ENCODE measurements at places on chromosomes 16 and 17.

DNA sequence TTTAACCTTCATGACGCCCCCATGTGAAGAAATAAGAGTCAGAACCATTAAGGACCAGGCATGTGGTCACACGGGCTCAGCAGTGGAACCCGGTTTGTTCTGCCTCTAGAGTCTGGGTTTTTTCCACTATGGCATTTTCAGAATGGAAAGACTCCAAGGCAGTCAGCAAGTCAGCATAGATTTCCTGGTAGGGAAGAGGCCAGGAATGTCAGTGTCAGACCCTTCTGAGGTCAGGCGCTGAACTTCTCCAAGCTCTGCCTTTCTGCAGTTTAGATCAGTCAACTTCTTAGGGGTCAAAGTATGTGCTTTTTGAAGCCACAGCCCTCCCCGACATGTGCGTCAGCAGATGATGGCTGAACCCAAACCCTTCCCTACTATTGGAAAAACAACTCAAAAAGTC lies 3.9 kb downstream of the SSTR2 start:
- no peak for DNase-seq

- DNase-seq: peak; percentile 94
These were observed 15.3 kb upstream of the TRIM37 start for GRCh38 chr17:59121901-59122480.

DNA sequence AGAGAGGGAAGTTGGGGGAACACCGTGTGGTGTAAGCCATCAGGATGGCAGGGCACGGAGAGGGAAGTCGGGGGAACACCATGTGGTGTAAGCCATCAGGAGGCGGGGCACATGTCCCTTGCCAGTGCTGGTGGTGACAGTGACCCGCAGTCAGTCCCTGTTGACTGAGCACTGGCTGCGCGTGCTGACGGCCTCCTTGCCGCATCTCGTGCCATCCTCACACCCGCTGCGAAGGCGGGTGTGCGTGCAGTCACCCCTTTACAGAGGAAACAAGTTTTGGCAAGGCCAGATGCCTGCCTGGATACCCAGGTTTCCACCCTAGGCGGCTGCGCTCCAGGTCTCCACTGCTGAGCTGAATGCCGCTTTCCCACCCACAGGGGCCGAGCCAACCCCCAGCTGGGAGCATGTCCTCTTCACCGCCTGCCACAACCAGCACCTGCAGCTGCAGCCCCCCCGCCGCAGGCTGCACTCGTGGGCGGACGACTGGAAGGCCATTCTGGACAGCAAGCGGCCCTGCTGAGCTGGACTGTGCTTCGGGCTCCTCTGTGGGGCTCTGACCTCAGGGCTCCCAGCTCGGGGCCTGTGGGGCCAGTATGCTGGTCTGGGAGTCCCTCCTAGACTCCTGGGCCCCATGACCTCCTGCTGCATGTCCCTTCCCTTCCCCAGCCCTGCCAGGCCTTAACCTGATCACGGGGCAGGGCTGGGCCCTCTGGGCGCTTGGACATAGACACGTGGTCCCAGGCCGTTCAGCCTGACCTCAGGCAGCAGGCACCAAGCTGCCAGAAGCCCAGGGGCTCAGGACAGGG lies 43.5 kb downstream of the NT5M start:
- DNase-seq: no peak

DNA sequence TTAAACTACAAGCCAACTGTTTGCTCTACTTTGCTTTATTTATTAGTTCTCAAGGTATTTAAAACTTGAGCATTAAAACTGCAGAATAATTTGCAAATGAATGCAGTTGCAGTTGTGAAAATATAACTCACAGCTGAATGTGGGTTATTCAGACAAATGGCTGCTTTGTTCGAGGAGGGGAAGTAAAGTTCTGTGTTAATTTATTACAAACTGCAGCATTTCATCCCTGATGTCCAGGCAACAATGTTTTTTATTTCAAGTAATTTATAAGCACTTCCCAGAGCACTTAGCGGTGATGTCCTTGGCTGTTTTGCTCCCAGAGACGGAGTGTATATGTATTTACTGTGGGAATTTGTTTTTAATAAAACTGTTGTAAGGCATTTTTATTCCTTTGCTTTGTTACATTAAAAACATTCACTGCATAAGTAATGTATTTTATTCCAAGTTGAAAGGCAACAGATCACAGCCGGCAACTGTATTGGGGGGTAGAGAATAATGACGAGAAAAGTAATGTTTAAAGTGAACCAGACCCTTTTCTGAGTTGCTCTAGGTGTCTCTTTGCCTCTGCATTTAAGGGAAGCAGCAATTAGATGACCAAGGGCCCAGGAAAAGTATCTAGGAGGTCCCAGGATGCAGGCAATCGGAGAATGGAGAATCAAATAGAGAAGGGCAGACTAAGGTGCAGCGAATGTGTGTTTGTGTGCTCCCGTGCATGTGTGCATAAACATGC lies 291.2 kb upstream of the SALL1 start:
- DNase-seq: no peak

GRCh38 chr17:16435925-16436886 lies 20.8 kb downstream of the TRPV2 start:
- no peak for DNase-seq

GRCh38 chr17:67602974-67603373 lies 114.8 kb upstream of the NOL11 start:
- DNase-seq: no peak

DNA sequence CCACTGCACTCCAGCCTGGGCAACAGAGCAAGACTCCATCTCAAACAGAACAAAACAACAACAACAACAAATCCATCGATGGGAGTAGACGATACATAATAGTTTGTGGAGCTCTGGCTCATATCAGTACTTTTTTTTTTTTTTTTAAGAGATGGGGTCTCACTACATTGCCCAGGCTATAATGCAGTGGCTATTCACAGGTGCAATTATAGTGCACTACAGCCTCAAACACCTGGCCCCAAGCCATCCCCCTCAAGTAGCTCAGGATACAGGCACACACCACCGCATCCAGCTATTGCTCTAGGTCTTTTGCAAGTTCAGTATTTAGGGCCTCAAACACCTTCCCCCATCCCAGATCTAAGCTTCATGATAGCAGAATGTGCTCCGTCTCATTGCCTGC lies 110.6 kb downstream of the KATNIP start:
- no peak for DNase-seq

DNA sequence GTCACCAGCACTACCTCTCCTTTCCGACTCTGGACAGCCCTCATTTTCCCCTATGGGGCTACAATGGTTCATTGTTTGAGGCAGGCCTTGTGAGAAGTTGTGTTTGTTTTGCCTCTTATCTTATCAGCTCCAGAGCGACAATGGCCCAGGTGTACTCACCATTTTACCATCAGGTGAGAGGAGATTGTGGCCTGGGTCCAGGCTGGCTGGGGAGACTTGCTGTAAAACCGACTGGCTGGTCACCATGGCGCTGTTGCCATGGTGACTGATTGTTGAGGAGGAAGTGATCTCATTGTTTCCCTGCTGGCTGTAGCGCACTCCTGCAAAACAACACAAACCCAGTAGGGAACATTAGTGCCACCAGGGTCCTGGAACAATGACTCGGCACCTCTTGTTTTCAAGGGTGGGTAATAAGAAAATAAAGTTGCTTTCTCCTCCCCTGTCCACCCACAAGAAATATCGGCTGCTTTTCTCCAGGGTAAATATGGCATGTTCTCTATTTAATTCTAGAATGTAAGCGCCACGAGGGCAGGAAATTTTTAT lies 34.4 kb downstream of the HNF1B start:
- peak; percentile 65 for DNase-seq

DNA sequence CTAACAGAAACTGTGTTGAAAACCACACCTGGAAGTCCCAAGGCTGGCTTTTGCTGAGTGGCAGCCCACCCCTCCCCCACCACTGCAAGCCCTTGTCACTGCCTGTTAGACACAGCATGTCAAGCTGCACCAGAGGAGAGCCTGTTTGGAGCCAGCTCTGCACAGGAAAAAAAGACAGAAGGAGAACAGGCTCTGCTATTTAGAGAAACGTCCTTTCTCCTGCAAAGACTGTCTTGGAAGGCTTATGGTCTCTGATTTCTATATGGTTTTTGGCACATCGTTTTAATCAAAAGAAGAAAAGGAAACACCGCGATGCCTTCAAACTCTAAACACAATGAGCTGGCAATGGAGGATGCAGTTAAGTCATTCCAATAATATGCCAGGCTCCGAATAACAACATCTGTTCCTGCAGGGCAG lies 275.5 kb downstream of the MAP2K4 start:
- no peak for DNase-seq

DNA sequence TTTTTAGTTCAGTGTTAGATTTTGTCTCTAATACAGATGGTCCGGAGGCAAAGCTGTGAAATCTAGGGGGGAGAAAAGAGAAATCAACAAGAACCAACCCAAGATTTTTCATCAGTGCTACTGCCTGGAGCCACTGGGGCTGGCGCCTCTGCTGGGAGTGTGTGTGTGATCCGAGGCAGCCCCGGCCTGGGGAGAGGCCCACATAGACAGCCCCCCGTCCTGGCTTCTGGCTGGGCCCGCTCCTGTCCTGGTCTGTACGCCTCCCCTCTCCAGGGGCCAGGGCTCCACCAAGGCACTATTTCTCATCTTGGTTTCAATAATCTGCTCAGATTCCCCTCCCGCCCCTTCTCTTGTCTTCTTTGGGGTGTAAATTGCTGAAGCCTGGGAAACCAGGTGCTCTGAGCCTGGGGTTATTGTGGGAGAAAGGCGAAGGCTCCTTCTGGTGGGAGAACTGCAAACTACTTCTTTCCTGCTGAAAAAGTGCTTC lies 7.8 kb downstream of the BAHCC1 start:
- no peak for DNase-seq

DNA sequence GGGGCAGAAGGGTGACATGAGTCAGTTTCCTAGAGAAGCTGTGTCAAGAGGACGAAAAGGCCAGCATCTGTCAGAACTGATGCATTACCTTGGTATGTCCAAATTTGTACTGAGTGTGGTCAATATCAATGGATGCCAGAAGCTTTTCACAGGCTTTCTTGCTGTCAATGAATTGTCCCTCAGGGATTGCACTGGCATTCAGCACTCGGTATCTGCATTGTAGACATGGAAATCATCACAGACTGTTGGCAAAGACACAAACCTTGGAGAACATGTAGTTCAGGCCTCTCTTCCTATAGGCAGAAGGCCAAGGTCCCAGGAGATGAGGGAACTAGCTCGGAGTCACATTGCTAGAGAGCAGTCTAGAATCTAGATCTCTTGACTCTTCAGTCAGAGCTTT lies 16.6 kb downstream of the MYH3 start:
- no peak for DNase-seq

- no peak for DNase-seq
These were observed 3.5 kb upstream of the MTHFSD start for GRCh38 chr16:86558355-86559193.

- no peak for DNase-seq
These were observed 5.5 kb downstream of the PCGF2 start for GRCh38 chr17:38742411-38743308.

GRCh38 chr16:10110552-10110951 lies 71.7 kb downstream of the GRIN2A start:
- DNase-seq: no peak

DNA sequence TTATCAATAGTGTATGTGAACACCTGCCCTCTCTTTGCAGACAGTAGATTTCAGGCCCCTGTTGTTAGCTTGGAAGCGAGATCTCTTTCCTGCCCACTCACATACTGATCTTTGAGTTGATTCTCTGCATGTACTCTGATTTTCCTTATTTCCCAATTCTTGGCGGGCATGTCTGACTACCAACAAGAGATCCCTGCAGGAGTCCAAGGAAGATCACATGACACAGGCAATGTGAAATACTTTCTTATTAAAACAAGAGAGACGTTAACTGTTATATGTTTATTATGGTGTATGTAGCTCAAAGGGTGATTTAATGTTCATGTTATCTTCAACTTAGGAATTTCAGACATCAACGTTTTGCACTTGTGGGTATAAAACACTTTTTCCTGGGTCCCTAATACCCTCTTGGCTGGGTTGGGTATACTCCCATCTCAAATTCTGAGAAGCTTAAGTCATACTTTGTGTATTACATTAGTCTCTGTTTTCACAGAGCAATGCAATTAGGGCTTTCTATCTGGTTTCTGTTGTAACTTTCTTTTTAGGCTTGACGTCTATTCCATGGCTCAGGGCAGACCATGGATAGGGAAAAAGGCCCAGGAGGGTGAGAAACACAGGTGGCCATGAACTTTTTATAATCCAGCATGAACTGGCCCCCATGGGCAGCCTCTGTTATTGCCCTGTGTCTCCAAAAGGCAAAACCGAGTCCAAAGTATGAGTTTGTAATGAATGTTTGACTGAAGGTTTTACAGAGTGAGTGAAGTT lies 32.2 kb downstream of the HSD17B2 start:
- DNase-seq: no peak

DNA sequence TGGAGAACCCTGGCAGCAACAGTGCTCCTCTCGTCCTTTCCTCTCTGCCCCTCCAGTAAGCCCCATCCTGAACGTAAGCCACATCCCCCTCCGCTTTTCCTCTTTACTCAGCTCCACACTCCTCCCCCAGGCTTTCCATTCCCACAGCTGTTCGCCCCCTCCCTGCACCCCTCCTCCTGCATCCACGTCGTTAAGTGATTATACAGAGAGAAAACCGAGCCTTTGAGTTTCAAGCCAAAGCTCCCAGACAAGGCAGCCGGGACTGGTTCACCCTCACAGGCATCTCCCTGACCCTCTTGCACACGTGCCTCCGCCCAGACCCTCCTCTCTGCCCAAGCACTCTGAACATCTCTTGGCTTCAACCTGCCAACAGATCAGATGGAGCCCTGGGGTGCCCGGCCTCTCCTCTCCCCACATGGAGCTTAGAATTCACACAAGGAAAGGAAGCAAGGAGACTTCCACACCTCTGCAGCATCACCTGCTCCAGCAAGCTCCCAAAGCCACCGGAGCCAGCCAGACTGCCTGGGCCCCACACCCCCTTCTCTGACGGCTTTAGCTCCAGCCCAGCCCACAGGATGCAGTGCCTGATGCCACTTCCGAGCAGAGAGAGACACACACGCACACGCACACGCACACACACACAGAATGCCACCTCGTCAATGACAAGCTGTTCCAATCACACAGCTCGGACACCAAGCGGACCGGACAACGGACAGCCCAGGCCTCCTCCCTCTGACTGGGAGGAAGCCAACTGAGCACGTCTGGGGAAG lies 99.9 kb upstream of the CCL2 start:
- no peak for DNase-seq

DNA sequence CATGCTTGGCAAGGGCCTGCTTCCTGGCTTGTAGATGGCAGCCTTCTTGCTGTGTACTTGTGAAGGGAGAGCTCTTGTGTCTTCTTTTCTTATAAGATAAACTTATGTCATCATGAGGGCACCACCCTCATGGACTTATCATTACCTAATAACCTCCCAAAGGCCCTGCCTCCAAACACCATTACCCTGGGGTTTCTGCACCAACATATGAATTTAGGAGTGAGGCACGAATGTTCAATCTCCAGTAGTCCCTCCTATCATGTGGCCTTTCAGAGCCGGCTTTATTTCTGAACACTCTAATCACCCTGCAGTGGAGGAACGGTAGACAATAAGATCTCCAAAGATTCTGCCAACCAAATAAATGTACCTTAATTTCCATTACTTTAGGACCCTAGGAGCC lies 144.3 kb downstream of the ABCC12 start:
- no peak for DNase-seq

- DNase-seq: no peak
These were observed 2.0 kb upstream of the SLC6A4 start for GRCh38 chr17:30237296-30238002.

- DNase-seq: peak; percentile 50
These were observed 157.5 kb upstream of the CACNG5 start for GRCh38 chr17:66677201-66677981.

- no peak for DNase-seq
These were observed 61.3 kb upstream of the C16orf82 start for GRCh38 chr16:27005386-27005785.

GRCh38 chr17:77145612-77146245 lies 5.0 kb downstream of the SEC14L1 start:
- DNase-seq: peak; percentile 86

- DNase-seq: no peak
These were observed 2.0 kb upstream of the ARRB2 start for GRCh38 chr17:4708436-4708835.
